Aorta (tissue), 5 donors: ENCODE measurements at places on chromosomes 13 and 19.

DNA sequence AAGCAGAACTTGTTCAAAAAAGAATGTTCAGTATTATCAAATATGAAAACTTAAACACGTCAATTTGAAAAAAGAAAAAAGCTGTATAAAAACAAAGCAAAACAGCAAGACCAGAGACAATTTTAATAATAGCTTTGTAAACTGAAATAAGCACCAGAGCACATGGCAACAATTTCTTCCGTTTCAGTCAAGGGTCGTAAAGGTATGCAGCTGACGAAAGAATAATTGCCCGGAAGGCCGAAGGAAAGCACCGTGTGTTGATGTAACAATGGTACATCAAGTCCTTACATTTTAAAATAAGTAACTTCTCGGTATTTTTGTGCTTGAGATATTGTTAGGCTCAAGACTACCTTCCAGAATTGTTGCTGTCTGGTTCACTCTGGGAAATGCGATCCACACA is 1.7 kb downstream of the PROSER1 start:
- no peak for DNase-seq

GRCh38 chr13:79861731-79862130 is 380.8 kb downstream of the NDFIP2 start:
- DNase-seq: no peak

DNA sequence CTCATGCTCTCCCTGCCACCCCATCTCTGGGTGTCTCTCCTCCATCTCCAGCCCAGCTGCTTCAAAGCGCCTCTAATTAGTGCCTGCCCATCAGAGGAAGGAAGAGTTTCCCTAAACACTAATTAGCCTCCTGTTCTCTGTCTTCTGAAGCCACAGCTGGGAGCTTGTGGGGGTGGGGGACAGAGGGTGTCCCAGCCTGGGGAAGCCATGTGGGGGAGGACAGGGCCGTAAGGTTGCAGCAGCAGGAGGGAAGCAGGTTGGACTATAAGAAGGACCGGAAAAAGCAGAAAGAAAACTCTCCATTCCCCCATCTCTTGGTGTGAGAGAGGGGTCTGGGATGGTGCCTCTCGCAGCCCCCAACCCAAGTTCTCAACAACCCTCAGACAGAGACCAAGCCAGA is 26.2 kb downstream of the SLC8A2 start:
- no peak for DNase-seq

GRCh38 chr13:30984620-30985019 is 52.2 kb downstream of the TEX26 start:
- no peak for DNase-seq

GRCh38 chr13:113803409-113804016 is 44.5 kb downstream of the TMEM255B start:
- DNase-seq: peak; percentile 67

GRCh38 chr13:24076636-24077035 is 83.9 kb upstream of the SPATA13 start:
- DNase-seq: no peak

GRCh38 chr13:63643543-63643942 is 2227.9 kb upstream of the PCDH20 start:
- no peak for DNase-seq

DNA sequence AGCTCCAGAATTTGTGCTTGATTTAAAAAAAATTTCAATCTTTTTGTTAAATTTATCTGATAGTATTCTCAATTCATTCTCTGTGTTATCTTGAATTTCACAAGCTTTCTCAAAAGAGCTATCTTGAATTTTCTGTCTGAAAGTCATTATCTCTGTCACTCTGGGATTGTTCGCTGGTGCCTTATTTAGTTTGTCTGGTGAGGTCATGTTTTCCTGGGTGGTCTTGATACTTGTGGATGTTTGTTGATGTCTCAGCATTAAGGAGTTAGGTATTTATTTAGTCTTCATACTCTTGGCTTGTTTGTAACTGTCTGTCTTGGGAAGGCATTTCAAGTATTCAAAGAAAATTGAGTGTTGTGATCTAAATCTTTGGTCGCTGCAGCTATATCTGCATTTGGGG is 106.3 kb downstream of the TNFSF13B start:
- DNase-seq: no peak

DNA sequence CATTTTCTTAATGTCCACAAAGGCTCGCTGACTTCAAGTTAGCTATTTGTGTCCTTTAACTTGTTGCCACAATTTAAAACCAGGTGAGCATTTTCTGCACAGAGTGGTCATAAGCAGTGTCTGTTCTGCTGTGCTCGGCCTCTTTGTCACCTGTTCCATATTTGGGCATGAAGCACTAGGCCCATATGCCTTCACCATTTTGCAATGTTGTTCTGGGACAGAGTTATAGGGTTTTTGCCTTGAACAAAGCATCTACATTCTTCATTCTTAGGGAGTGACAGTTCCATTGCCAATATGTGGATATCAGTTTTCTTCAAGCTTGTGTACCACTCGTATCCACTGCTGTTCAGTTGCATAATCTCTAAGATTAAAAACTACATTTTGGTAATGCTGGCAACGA is 56.1 kb downstream of the LRCH1 start:
- DNase-seq: no peak

DNA sequence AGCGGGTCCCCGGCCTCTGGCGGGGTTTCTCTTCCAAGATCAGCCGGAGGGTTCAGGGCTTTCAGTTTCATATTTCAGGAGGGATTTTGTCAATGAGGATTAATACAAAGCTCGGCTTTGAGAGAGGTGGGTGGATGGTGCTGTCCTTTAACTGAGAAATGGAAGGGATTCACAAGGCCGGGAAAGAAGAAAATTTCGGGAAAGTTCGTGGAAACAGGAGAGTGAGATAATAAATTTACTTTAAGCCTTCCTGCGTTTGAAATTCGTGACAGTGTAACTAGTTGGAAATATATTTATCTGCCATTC is 283 bp upstream of the PARP4 start:
- DNase-seq: no peak

DNA sequence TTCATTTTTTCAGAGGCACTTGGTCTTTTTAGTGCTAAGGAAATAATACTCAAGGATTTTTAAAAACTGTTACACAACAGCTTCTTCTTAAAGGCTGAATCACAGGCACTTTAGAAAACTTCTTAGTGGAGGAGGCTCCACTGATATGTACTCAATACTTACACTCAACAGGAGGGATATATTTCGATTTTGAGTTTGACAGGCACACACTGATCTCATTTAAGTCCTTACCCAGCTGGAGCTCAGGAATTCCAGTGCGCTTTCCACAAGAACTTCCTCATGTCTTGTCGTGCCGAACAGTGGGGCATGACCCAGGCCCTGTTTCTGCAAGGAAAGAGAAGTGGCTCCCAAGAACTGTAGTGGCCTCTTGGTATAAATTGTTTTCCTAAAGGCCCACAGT is 103.8 kb downstream of the RGCC start:
- no peak for DNase-seq

- DNase-seq: no peak
Measured at GRCh38 chr13:34862716-34863115, 79.4 kb upstream of the NBEA start.
